ENCODE measurements at places on chromosomes 7 and 10. TPM values are rescaled to one million over a fixed set of nuclear protein-coding genes. Genes with fewer than 3 reads are reported as not detected.

FAM25G gene
- total RNA-seq, result not detected

KIAA1549 gene
- total RNA-seq, result 1.8 TPM

CYP2C19 gene
- not detected for total RNA-seq

ALOX5 gene
- total RNA-seq, result 20.1 TPM

MYO1G gene
- 4.9 TPM for total RNA-seq

EPC1 gene
- total RNA-seq, result 30.5 TPM

DNA sequence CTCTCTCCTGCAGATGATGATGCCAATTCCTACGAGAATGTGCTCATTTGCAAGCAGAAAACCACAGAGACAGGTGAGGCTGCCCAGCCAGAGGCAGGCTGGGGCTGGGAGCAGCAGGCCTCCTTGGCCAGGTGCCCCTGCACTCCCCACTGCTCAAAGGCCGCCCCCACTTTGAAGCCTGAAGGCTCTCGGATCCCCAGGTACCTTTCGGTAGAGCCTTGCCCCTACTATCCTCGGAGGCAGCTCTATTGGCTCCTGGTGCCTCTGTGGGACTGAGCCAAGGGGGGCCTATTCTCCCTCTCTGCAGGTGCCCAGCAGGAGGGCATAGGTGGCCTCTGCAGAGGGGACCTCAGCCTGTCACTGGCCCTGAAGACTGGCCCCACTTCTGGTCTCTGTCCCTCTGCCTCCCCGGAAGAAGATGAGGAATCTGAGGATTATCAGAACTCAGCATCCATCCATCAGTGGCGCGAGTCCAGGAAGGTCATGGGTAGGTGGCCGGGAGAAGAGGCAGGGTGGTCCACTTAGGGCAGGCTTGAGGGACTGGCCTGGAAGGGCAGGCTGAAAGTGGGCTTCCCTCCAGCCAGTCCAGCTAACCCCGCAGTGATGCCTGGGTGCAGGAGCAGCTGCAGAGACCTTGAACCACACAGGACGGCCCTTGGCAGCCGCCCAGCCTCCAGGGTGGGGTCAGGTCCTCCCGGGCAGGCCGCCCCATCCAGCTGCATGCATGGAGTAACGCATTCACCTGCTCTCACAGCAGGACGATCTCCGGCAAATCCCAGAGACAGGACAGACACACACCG lies 14.1 kb downstream of the LAT2 start:
- no peak for DNase-seq

GRCh38 chr7:956031-956430 lies 1.6 kb upstream of the ADAP1 start:
- peak; percentile 68 for DNase-seq

GRCh38 chr7:47571331-47572093 lies 10.4 kb downstream of the TNS3 start:
- peak; percentile 96 for DNase-seq

GRCh38 chr7:157962458-157963306 lies 624.9 kb downstream of the PTPRN2 start:
- DNase-seq, result no peak

- DNase-seq, result no peak
Measured at GRCh38 chr7:70177166-70177565, 578.9 kb downstream of the AUTS2 start.

DNA sequence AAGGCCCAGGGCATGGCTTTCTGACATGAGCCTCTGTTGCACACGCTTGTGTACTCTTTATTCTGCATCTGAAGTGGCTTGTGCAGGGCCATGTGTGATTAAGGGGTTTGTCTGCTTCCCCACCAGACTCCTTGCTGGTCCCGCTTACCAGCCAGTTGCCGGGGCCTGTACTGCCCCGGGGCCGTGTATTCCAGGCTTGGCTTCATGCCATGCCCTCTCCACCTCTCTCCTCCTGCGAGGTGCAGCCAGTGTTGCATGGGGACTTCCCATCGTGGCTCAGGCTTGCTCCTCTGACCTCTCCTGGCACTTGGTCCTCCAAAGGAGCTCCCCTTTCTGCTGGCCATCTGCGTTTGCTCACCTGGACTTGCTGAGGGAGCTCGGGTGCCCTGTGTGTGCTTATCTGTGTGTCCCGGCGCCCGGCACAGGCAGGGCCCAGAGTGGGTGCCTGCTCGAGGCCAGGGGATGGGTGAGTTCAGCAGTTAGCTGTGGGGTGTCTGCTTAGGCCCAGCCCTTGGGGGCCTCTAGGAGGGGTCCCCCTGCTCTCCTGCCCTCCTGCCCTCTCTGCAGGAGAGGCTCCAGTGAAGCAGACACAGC lies 11.0 kb upstream of the C10orf143 start:
- DNase-seq, result no peak

- DNase-seq, result no peak
Measured at GRCh38 chr7:78151229-78151628, 352.7 kb downstream of the PHTF2 start.

DNA sequence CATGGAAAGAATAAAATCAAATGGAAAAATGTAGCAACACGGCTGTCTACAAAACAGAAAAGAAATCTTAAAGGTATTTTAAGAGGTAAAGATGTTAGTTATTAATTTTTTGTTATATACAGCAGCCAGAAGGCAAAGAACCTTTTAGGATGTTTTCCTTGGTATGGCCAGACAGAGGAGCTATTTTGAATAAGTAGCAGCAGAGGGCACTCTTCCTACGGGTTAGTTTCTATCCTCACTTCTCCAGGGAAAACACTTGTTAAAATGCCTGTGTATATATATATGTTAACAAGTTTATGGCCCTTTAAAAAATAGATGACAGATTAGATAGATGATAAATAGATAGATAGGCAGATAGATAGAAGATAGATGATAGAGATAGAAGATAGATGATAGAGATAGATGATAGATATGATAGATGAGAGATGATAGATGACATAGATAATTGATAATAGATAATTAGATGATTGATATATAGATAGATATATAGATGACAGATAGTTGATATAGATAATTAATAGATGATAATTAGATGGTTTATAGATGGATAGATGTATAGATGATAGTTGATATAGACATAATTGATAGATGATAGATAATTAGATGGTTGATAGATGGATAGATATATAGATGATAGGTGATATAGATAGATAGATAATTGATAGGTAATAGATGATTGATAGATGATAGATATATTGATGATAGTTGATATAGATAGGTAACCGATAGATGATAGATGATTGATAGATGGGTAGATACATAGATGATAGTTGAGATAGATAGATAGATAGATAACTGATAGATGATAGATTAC lies 57.8 kb upstream of the WIPF3 start:
- no peak for DNase-seq

DNA sequence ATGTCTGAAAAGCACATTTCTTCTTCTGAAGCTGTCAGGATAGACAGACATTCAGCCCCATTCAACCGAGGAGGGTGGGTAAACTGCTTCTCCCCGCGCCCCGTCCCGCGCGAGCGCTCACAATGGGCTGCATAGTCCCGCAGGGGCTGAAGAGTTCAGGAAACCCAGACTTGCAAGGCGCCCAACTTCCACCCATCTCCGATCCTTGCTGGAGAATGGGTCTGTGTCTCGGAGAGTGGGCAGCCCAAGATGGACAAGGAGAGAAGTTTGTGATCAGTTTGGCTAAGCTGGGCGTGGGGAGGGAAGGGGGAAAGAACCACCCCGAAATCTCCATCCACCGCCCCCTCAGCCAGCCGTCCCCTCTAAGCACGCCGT lies 686 bp downstream of the AASS start:
- no peak for DNase-seq

DNA sequence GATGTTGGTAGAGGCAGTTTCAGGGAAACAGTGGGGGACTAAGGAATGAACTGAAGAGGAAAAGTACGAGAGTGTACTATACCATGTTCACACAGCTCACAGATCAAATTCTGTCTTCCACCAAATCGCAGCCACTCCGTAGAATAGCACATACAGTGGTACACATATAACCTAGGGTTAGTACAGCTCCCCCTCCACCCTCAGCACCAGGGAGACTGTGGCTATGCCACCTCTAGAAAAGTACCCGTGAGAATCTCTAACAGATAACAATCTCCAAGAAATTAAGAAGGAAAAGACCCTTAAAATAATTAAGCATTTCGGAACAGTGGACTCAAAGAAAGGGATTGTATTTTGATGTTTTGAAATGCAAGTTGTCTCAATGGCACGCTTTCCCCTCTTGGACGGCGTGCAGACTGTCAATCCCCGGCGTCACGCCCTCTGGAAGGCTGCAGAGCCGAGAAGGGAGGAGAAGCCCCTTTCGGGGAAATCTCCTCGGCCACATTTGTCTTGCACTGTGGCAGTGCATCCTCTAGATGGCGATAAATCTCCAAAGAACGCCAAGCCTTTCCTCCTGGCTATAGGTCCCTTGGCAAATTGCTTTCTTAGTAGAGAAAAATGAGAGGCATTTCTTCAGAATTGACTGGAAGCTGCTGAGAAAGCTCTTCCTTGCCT lies 345.0 kb downstream of the REEP3 start:
- DNase-seq, result no peak

GRCh38 chr10:48603421-48604038 lies 1.3 kb downstream of the ARHGAP22 start:
- no peak for DNase-seq
